Cardiac septum (tissue), 1 donor: ENCODE measurements at places on chromosomes 2 and 18. TPM values are rescaled to one million over a fixed set of nuclear protein-coding genes. Genes with fewer than 3 reads are reported as not detected.

DNA sequence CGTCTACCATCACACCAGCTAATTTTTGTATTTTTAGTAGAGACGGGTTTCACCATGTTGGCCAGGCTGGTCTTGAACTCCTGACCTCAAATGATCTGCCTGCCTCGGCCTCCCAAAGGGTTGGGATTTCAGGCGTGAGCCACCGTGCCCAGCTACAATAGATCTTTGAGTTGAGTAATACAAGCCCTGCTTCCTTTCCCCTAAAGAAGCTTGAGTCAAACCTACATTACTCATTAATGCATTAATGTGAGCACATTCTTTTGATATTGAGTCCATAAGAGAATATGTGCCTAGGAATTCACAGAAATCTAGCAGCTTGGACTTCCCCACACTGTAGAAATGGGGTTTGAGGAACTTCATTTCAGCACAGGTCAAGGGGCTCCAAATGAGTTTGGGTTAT lies 39.6 kb downstream of the PSMG2 start:
- no peak for DNase-seq

DNA sequence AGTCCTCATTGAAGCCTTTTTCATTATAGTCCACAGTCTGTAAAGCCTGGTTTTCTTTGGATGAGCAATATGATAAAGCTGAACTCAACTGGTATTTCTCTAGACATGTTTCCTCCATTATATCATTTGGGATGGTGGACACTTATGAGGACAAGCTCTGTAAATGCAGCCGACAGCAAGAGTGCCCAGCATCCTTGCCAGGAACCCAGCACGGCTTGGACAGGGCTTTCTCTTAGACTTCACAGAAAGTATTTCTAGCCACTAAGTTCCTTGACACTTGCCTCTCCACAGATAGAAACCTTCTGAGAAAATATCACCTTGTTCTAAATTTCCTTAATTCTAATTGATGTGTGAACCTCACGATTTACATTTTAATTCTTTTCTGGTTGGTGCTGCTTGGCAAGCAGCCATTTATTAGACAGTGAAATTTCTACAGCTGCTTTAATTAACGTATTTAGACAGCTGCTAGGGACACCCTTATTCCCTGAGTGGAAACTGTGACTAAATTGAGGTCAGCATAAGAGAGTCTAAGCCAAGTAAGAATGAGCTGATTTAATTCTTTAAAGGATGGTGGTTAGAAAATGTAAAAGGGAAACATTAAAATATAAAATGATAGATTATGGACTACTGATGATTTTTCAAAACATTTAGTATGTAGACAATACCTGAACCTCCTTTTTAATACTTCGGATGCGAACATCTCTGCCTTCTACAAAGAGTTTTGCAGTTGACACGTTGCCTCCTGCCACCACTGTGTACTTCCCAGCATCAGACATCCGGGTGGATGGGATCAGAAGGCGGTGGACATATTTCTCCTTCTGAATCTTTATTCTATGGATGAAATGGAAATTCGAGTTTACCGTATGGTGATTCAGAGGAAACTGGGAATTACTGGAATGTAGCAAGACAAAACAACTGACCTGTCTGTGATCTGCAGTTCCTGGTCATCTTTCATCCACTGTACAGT lies 39.8 kb downstream of the TTN start:
- no peak for DNase-seq

The CTLA4 gene
- not detected for total RNA-seq

DNA sequence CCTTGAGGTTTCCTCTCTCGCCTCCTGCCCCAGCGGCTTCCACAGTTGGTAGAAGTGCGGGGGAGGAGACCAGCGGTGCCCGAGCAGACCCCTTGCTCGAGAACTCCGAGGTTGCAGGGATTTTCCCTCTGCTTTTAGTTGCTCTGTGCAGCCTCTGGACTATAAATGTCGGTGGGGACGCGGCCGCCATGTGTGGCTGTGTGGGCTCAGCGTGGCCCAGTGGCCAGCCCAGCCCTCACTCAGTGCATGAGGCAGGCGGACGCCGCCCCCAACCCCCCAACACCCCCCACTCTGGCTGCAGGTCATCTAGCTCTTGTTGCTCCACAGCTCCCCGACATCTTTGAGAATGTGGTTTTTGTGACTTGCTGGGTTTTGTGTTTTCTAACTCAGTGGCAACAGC lies 15.3 kb upstream of the D2HGDH start:
- no peak for DNase-seq

- peak; percentile 74 for DNase-seq
Measured at GRCh38 chr2:96408616-96409015, 73.0 kb downstream of the NCAPH start.
